ENCODE measurements at places on chromosomes 3 and 15.

GRCh38 chr3:33791477-33792166 is 6.8 kb upstream of the PDCD6IP start:
- DNase-seq = no peak

DNA sequence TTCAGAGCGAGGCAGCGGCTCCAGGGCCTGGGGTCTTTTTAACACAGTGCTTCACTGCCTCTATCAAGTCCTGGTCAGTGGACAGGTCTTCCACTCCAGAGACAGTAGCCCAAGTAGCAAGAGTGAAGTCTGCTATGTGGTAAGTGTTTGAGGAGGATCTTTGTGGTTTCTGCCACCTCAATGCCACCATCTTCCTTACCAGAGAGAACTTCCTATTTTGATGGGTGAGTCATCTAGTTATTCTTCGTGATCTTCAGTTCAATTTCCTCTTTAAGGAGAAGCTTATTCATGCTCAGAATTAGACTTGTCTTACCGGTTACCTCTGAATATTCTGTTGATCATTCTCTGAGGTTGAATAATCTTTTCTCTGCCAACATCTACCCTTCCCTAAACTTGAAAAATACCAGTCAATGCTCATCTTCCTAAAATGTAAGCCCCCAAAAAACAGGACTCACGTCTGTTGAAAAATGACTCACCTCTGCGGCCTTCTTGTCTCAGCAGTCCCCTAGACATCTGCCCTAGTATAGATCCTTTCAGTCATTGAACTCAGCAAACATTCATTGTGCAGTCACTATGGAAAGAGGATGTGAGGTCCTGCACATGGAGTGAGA is 32.2 kb upstream of the BCL6 start:
- no peak for DNase-seq

DNA sequence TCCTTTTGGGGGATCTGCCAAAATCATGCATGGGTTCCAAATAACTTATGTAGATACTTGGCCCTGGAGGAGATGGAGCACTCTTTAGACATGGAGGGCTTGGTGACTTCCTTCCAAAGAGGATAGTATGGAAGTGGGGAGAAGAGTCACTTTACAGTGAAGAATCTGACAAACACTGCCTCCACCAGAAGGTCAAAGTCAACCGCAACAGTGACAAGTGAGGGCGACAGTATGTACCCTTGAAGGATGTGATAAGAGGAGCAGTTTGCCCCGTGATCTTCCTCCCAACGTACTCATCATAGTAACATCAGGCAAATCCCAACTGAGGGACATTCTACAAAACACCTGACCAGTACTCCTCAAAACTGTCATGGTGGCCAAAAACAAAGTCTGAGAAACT is 62.0 kb downstream of the LMCD1 start:
- DNase-seq = no peak

DNA sequence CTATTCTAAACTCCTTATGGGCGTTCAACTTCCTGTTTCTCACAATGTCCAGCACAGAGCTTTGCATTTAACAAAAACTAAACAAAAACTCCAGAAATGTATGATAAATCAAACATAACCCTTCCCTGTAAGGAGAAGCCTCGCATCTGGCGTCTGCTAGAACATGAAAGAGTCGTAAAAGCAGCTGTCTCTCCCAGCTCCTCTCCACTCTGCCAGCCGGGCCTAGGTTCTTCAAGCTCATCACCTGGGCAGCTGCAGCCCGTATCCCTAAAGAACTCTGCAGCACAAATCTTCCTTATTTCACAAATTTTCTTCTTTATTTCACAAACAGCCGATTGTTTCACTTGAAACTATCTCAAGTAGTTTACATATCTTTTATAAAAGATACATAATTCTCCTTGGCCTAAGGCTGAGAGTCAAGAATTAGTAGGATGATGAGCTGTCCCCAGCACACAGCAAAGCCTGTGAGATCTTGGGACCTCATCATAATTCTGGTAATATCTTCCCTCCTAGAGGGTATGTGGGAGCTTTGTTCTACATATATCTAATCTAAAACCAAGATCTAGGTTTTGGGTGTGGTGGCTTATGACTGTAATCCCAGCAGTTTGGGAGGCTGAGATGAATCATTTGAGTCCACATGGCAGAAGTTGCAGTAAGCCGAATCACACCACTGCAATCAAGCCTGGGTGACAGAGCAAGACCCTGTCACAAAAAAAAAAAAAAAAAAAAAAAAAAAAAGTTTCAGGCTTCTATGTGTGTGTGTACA is 35.3 kb downstream of the ANXA2 start:
- no peak for DNase-seq

- DNase-seq = no peak
Observed at GRCh38 chr3:46301122-46301835, 52.6 kb upstream of the CCR2 start.
